A549 treated with RU486 at 1 μM for 4 hours (cell line): ENCODE measurements at places on chromosomes 5 and 9. TPM values are rescaled to one million over a fixed set of nuclear protein-coding genes. Genes with fewer than 3 reads are reported as not detected.

The FIBCD1 gene
- total RNA-seq, result 7.6 to 16.0 TPM (median 11.0 TPM) in 5 replicates

The DAPK1 gene
- total RNA-seq, result 9.7 to 17.2 TPM (median 16.8 TPM) in 5 replicates

The MCIDAS gene
- 1.6 to 3.1 TPM (median 2.2 TPM) in 5 replicates for total RNA-seq

The CA9 gene
- total RNA-seq, result 4.1 to 7.3 TPM (median 4.6 TPM) in 5 replicates

The TMC1 gene
- total RNA-seq, result 0.20 to 0.45 TPM in 2 of 5 replicates, not detected in the others

The CD72 gene
- 0.25 to 0.30 TPM (median 0.30 TPM) in 3 of 5 replicates, not detected in the others for total RNA-seq

The ACOT12 gene
- 0.17 TPM in 1 of 5 replicates, not detected in the others for total RNA-seq

The OR2V2 gene
- not detected in 5 replicates for total RNA-seq

The BHMT2 gene
- 0.15 TPM in 1 of 5 replicates, not detected in the others for total RNA-seq

The DDX4 gene
- not detected in 5 replicates for total RNA-seq

The WDR31 gene
- 0.88 to 1.3 TPM (median 1.2 TPM) in 5 replicates for total RNA-seq

The ANGPTL2 gene
- 0.06 TPM in 1 of 5 replicates, not detected in the others for total RNA-seq

The PAPPA gene
- total RNA-seq, result 19.1 to 37.7 TPM (median 32.3 TPM) in 5 replicates

The DBH gene
- not detected in 5 replicates for total RNA-seq

The SVEP1 gene
- 1.2 to 1.7 TPM (median 1.6 TPM) in 5 replicates for total RNA-seq

The PCDHB7 gene
- total RNA-seq, result not detected in 5 replicates

The CAMK2A gene
- total RNA-seq, result 0.61 to 1.4 TPM (median 0.83 TPM) in 5 replicates

The QRFP gene
- total RNA-seq, result not detected in 5 replicates

The RELL2 gene
- 3.7 to 5.2 TPM (median 4.3 TPM) in 5 replicates for total RNA-seq

The IL12B gene
- 0.03 TPM in 1 of 5 replicates, not detected in the others for total RNA-seq

The KLF4 gene
- 14.5 to 18.1 TPM (median 17.0 TPM) in 5 replicates for total RNA-seq

The TRIP13 gene
- 60.8 to 66.9 TPM (median 66.4 TPM) in 5 replicates for total RNA-seq

The FOXD4L6 gene
- 0.11 TPM in 1 of 5 replicates, not detected in the others for total RNA-seq

The UNC13B gene
- total RNA-seq, result 8.2 to 9.2 TPM (median 8.7 TPM) in 5 replicates

The GZMA gene
- total RNA-seq, result not detected in 5 replicates

The CYSRT1 gene
- total RNA-seq, result 2.7 to 4.3 TPM (median 4.1 TPM) in 5 replicates

The RETREG1 gene
- 1.4 to 2.7 TPM (median 2.1 TPM) in 5 replicates for total RNA-seq

The LCN6 gene
- total RNA-seq, result not detected in 5 replicates

The ALDH7A1 gene
- 66.5 to 75.8 TPM (median 70.2 TPM) in 5 replicates for total RNA-seq

The FAM200C gene
- 1.0 to 2.2 TPM (median 2.0 TPM) in 5 replicates for total RNA-seq

The LRSAM1 gene
- total RNA-seq, result 8.4 to 11.3 TPM (median 10.0 TPM) in 5 replicates

The RBM22 gene
- total RNA-seq, result 46.5 to 55.1 TPM (median 47.1 TPM) in 5 replicates

The TMEM174 gene
- total RNA-seq, result not detected in 5 replicates

The PHYKPL gene
- total RNA-seq, result 6.3 to 9.1 TPM (median 7.7 TPM) in 5 replicates

The NSA2 gene
- 128 to 160 TPM (median 135 TPM) in 5 replicates for total RNA-seq

The EIF4E1B gene
- total RNA-seq, result not detected in 5 replicates

The TMOD1 gene
- total RNA-seq, result 2.3 to 3.3 TPM (median 2.6 TPM) in 5 replicates

The PRDM9 gene
- not detected in 5 replicates for total RNA-seq

The ZNF658 gene
- total RNA-seq, result 1.2 to 2.4 TPM (median 1.9 TPM) in 5 replicates

The INSL6 gene
- not detected in 5 replicates for total RNA-seq

The OBP2B gene
- not detected in 5 replicates for total RNA-seq

The SLC6A3 gene
- total RNA-seq, result 0.07 to 0.37 TPM (median 0.14 TPM) in 4 of 5 replicates, not detected in the other

The TPPP gene
- 4.2 to 5.8 TPM (median 5.6 TPM) in 5 replicates for total RNA-seq

The MLANA gene
- not detected in 5 replicates for total RNA-seq

The CLIC3 gene
- 2.0 to 3.7 TPM (median 3.4 TPM) in 5 replicates for total RNA-seq

The TRPM3 gene
- total RNA-seq, result not detected in 5 replicates

The CDHR2 gene
- 0.02 to 0.13 TPM (median 0.06 TPM) in 5 replicates for total RNA-seq

The MARVELD2 gene
- 2.5 to 2.9 TPM (median 2.6 TPM) in 5 replicates for total RNA-seq

The FGF1 gene
- total RNA-seq, result 0.30 to 1.4 TPM (median 0.38 TPM) in 5 replicates

The FRMPD1 gene
- 0.03 to 0.05 TPM in 2 of 5 replicates, not detected in the others for total RNA-seq

The RUSC2 gene
- 19.3 to 28.0 TPM (median 24.6 TPM) in 5 replicates for total RNA-seq

The GNA14 gene
- total RNA-seq, result 0.06 TPM in 1 of 5 replicates, not detected in the others

The CTXN3 gene
- total RNA-seq, result not detected in 5 replicates
